AG09319 (cell line): ENCODE measurements at places on chromosomes 2 and 18.

DNA sequence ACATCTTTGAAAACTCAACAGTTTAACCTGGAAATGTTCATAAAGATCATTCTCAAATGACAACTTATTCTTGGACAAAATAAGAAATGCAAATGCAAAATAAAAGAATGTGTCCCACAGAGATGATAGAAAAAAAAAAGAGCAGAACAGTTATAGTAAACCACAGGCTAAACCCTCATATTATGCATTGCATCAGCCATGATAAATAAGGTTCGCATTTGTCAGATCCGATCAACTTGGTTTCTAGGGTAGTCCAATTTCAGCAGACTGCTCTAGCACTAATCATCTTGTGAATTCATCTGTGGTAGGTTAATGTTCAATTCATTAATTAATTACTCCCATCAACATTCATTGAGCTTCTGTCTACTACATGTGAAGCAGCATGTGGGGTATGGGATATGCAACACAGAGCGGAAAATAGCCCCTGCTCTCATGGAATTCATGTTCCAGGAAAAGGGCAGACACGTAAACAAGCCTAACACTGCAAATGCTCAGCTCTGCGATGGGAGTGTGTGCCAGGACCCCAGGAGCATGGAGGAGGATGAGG lies 316.2 kb upstream of the REV1 start:
- DNase-seq: no peak

GRCh38 chr18:22180722-22181121 lies 11.3 kb downstream of the GATA6 start:
- no peak for DNase-seq

GRCh38 chr2:158043181-158043948 lies 58.3 kb upstream of the UPP2 start:
- DNase-seq: no peak

- no peak for DNase-seq
Measured at GRCh38 chr2:55896633-55897032, 26.9 kb downstream of the EFEMP1 start.

DNA sequence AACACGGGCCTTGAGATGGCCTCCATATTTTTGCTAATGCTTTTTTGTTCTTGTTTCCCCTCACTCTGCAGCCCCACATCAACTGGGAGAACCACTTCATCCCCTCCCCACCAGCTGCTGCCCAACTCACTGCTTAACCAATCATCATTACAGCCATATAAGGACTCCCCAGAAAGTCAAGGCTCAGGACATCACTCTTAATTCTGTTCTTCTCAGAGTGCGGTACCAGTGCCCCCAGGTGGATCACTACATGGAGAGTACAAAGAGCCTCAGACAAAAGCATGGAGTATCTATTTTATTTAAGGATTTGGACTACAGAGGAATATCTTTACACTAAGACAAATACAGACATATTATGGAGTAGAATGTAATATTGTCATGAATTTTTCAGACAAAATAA lies 340.6 kb downstream of the PAX3 start:
- no peak for DNase-seq

GRCh38 chr2:172860336-172860707 lies 124.7 kb downstream of the RAPGEF4 start:
- DNase-seq: no peak

DNA sequence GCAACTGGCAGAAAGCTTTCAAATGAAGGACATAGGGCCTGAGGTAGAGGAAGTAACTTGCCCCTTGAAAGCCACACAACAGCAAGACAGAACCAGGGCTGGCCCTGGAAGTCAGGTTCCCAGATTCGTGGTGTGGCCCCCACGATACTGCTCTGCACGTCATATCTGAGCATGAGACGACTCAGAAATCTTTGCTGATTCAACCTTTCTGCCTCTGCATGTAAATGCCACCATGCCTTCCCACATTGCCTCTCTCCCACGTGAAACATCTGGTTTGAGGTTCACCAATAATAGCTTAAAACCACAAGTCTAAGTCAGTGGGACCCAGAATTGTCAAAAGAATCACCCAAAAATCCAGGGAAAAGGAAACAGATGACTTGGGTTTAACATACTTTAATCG lies 214.0 kb upstream of the TRIB2 start:
- peak; percentile 63 for DNase-seq

DNA sequence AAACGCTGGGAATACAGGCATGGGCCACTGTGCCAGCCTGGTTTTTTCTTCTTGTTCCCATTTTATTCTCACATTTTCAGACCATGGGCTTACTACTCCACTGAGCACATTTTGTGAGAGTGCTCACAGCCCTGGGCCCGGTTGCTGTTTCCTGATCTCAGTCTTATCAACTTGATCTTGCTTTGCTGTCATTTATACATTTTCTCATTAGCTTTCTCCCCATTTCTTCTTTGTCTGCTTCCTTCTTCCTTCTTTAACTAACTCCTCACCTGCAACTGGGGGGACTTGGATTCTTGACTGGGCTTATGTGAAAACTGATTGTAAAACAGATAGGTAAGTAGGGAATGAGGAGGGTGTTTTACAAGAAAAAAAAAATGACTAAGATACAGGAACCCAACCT lies 117.3 kb downstream of the PLB1 start:
- no peak for DNase-seq

DNA sequence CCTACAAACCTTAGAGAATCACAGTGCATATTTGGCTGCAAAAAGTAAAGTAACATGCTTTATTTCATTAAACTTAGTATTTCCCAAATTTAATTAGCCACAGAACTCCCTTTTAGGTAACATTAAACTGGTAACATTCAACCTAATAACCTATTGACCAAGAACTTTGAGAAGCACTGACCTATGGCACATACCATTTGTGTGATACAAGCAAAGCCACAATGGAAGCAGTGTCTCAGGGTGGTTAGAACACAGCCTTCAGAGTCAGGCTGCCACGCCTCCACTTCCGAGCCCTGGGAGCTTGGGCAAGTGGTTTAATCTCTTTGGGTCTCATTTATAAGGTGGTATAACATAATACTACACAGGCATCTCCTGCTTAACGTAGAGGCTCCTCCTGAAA lies 301.4 kb downstream of the PDE11A start:
- no peak for DNase-seq

DNA sequence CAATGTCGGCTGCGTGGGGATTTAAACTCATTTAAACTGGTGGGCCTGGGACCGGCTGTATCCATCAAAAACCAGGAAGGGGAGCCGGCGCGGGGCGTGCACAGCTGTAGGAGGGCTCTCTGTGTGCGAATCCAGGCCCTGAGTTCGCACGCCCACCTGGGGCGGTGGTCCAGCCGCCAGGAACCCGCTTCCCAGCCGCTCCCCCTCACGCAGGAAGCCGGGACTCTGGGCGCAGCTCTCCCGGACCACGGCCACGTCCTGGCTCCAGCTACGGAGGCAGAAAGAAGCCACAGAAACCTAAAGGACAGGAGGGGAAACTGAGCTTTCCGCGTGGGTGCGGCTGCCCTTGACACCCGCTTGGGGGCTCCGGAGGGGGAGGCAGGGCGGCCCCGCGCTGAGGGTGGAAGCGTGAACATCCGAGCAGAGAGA lies 80.6 kb downstream of the GFPT1 start:
- no peak for DNase-seq

- no peak for DNase-seq
Measured at GRCh38 chr2:200307724-200308545, 1.4 kb downstream of the SPATS2L start.

- DNase-seq: no peak
Measured at GRCh38 chr2:158782616-158783015, 12.5 kb upstream of the DAPL1 start.

GRCh38 chr18:42828881-42829280 lies 286.6 kb downstream of the RIT2 start:
- no peak for DNase-seq

GRCh38 chr2:61117534-61117933 lies 44.5 kb upstream of the C2orf74 start:
- DNase-seq: no peak

DNA sequence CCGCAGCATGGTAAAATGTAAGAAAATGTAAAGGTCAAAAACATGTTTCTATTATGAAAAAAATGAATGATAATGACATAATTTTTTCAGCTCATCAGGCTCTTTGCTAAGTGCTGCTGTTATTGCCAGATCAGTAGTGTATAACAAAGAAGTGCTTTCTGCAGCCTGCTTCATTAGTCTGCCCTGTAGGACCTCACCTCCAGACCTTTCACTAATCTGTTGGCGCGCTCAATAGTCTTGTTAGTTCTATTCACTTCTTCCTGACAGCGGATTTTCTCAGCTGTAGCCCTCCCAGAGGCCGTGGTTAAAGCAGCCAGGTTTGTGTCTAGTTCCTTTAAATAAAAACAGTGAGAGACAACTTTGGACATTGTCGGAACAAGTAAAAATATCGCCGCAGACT lies 97.7 kb downstream of the CDCA7 start:
- no peak for DNase-seq

GRCh38 chr18:59787998-59788790 lies 91.0 kb upstream of the CCBE1 start:
- DNase-seq: no peak

DNA sequence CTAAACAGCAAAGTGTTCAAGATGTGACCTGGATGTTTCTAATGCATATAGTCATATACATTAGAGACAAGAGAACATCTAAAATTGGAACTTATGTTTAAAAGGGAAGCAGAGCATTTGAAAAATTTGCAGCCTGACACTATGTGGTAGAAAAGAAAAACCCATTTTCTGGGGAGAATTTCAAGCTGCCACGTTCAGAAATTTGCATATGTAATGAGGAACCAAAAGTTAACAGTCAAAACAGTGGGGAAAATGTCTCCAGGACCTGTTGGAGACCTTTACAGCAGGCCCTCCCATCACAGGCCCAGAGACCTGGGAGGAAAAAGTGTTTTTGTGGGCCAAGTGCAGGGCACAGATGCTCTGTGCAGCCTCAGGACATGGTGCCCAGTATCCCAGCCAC lies 8.2 kb upstream of the TMEM18 start:
- no peak for DNase-seq

- DNase-seq: no peak
Measured at GRCh38 chr2:7899923-7900322, 781.9 kb upstream of the ID2 start.

GRCh38 chr2:230205034-230205433 lies 14.8 kb downstream of the SP110 start:
- DNase-seq: no peak

GRCh38 chr2:30691948-30692828 lies 115.1 kb downstream of the CAPN13 start:
- DNase-seq: no peak

GRCh38 chr2:20179755-20180594 lies 45.0 kb downstream of the SDC1 start:
- DNase-seq: no peak

GRCh38 chr2:38873763-38874162 lies 2.0 kb downstream of the DHX57 start:
- no peak for DNase-seq

DNA sequence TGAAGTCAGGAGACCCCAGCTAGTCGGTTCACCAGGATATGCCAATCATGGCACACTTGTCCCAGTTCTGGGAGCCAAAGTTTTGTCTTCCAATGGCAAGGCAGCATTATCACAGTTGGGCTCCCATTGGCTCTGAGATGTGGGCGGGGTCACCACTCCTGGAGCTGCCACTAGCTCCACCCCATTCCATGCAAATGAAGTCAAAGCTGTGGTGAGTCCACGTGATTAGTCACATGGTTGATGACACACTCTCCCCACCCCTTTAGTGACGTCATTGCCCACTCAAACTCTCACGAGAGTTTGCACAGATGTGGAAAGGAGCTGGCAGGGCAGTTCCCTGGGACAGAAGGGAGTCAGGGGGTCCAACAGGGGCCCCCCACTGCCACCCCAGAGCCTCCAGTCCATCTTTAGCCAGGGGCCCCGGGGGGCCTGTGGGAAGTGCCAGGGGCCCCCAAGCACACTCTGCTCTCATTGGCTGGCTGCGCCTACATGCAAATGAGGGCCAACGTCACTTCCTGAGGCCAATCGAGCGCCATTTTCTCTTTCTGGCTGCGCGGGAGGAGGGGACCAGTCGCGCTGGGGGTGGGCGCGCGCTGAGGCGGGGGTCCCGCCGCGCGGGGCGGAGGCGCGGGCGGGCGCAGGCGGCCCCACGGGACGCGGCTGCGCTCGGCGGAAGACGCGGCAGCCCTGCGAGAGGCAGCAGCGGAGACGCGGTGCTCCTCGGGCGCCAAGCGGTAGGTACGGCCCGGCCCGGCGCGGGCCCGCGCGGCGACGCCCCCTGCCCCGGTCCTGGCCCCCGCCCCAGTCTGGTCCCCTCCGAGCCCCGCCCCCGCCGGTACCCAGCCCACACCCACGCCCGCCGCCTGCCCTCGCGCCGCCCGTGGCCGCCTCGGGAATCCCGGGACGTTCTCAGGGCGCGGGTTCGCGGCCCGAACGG lies at the start of gene ADNP2:
Gene ADNP2 (plus strand): TSS at position 524 of the 937 bp plus-strand sequence. CDS start 8,281 bp downstream, outside the sequence.
- DNase-seq: peak; percentile 76

DNA sequence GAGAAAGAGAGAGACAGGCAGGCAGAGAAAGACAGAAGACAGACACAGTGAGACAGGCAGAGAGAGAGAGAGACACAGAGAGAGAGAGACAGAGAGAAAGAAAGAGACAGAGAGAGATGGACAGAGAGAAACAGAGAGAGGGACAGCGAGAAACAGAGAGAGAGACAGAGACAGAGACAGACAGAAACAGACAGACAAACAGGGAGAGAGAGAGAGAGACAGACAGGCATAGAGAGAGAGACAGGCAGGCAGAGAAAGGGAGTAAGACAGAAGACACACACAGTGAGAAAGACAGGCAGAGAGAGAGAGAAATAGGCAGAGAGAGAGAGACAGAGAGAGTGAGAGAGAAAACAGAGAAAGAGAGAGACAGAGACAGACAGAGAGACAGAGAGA lies 105.3 kb upstream of the ANKRD30BL start:
- no peak for DNase-seq

DNA sequence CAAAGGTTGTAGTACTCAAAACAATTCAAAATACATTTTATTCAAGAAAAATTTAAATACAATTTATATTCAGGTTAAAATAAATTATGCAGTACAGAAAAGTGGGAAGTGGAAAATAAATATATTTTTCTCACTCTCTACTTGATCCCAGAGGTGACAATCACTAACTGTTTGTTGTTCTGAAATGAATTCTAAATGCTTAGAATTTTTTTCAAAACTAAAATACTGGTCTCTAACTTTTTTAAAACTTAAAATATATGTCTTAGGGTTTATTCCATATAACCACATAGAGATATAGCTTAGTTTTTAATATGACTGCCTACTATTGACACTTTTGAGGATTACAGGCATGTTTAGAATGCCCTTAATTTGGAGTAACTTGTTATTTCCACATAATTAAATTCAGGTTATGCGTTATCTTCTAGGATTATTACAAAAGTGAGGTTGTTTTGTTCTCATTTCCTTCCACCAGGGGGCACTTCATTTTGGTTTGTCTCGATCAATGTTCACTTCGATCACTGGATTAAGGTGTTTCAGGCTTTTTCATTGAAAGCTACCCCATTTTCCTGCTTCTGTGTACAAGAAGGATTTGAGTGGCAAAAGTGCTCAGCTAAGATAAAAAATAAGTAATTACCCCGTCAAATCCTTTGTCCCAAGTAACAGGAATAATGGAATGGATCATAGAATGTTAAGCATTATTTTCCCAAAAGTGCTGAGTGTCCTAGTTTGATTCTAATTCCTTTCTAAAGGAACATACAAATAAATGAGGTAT lies 27.1 kb upstream of the TFPI start:
- DNase-seq: peak; percentile 19

- DNase-seq: no peak
Measured at GRCh38 chr18:77170890-77171410, 38.4 kb upstream of the MBP start.
